Type B pancreatic cell (in vitro differentiated cells): ENCODE measurements at places on chromosomes 4 and X.

- no peaks in the 10 kb centered on the region for H3K36me3 ChIP-seq
- H3K4me1 ChIP-seq, result peaks cover 12% of the 10 kb centered on the region
- no peak for DNase-seq
- H3K27ac ChIP-seq, result peak overlapping the region; percentile 80
- no peaks in the 10 kb centered on the region for H3K27me3 ChIP-seq
- no peak overlapping the region for H3K4me3 ChIP-seq
Observed at GRCh38 chr4:25310066-25310802, 2.3 kb upstream of the ZCCHC4 start.

DNA sequence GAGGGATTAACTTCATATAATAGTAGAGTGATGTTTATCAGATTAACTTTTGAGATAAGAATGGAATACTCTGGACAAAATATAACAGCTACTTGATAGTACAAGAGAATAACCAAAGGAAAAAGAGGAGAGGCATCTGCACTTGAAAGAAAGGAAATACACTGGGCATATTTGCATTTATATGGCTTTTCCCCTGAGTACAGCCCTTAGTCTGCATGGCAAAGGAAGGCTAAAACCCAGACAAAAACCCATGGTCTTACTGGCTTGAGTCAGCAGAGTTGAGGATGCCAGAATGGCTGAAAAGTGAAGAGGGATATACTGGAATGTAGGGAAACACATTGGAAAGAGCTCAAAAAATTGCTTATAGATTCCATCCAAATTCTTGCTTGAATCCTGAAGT lies 101.6 kb downstream of the COL4A5 start:
- H3K27ac ChIP-seq, result no peak overlapping the region
- no peaks in the 10 kb centered on the region for H3K4me1 ChIP-seq
- H3K27me3 ChIP-seq, result no peaks in the 10 kb centered on the region
- no peak for DNase-seq
- peaks cover 37% of the 10 kb centered on the region for H3K36me3 ChIP-seq
- no peak overlapping the region for H3K4me3 ChIP-seq

GRCh38 chrX:39019056-39019455 lies 217.8 kb downstream of the MID1IP1 start:
- H3K27ac ChIP-seq, result no peak overlapping the region
- no peak overlapping the region for H3K4me3 ChIP-seq
- H3K36me3 ChIP-seq, result no peaks in the 10 kb centered on the region
- no peaks in the 10 kb centered on the region for H3K27me3 ChIP-seq
- DNase-seq, result no peak

DNA sequence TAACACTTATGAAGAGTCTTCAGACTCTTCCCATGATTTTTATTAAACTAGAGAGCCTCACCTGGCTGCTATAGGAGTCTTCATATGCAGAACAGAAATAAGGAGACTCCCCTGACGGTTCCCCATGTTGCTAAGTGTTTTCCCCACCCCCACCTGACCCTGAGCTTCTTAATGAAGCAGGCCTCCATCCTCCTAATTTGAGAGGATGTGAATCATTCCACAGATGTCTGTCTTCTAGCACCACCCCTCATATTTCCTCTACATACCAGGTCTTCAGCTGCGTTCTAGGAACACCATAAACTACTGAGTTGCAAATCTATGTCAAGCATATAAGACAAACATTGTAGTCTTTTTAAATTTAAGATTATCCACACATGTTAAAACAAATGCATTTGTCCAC lies 36.9 kb downstream of the RP2 start:
- H3K27ac ChIP-seq, result no peak overlapping the region
- no peak overlapping the region for H3K4me3 ChIP-seq
- no peaks in the 10 kb centered on the region for H3K4me1 ChIP-seq
- no peaks in the 10 kb centered on the region for H3K36me3 ChIP-seq

DNA sequence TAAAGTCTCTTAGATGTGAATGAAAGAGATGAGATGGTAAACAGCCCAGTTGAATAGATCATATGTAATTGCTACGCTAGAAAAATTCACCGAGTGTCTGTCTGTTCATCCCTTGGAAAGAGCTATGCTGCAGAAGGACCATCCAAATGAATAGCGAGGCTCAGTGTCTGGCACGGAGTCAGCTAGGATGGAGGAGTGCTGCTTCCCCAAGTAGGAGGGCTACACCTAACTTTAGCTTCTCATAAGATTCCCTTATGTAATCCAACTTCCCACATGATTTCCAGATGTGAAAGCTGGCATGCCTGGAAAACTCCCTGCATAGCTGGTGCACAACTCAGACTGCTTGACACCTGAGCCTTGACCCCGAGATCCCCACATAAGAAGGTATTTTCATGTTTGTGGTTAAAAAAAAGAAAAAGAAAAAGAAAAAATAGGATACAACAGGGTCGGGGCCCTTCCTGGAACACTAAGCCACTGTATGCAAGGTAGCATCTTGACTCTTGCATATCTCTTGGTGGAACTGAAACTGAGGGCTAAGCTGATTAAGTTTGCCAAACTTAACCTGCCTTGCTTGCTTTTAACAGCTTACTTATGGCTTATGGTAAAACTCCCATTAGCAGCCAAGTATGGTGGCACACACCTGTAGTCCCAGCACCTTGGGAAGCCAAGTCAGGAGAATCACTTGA lies 82.3 kb downstream of the FREM3 start:
- H3K27me3 ChIP-seq, result no peaks in the 10 kb centered on the region
- H3K4me1 ChIP-seq, result no peaks in the 10 kb centered on the region
- no peak overlapping the region for H3K27ac ChIP-seq

- DNase-seq, result no peak
- no peaks in the 10 kb centered on the region for H3K4me1 ChIP-seq
- peaks cover 3% of the 10 kb centered on the region for H3K27me3 ChIP-seq
- H3K4me3 ChIP-seq, result no peak overlapping the region
- no peaks in the 10 kb centered on the region for H3K36me3 ChIP-seq
Observed at GRCh38 chr4:55241461-55241860, 104.6 kb upstream of the SRD5A3 start.

DNA sequence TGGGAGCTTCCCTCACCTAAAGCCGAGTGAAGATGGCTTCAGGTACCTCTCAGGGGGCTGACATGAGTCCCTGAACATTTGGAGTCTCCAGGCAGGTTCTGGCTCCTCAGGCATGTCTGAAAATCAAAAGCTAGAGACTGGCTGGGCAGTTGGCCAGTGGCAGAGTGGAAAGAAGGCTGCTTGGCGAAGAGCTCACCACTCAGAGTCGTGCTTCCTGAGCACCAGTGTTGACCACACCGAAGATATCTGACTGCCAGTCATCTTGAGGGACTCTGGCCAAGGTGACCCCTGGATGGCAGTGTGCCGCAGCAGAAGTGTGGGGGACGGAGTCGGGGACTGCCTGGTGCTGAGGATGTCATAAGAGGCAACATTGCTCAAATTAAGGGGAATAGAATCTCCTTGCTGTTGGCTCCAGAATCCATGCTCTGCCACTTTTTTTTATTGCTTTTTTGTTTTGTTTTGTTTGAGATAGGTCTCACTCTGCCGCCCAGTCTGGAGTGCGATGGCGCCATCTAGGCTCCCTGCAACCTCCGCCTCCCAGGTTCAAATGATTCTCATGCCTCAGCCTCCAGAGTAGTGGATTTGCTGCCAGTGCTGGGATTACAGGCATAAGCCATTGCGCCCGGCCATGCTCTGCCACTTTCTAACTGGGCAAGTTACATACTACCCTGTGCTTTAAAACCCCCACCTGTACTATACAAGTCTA lies 172.5 kb upstream of the GATB start:
- H3K4me3 ChIP-seq, result no peak overlapping the region
- no peak for DNase-seq
- peaks cover 8% of the 10 kb centered on the region for H3K27me3 ChIP-seq
- no peak overlapping the region for H3K27ac ChIP-seq

- H3K4me1 ChIP-seq, result peaks cover 29% of the 10 kb centered on the region
- DNase-seq, result no peak
- H3K36me3 ChIP-seq, result no peaks in the 10 kb centered on the region
- no peak overlapping the region for H3K4me3 ChIP-seq
- H3K27ac ChIP-seq, result no peak overlapping the region
Observed at GRCh38 chr4:169039251-169039954, 29.3 kb upstream of the CBR4 start.

GRCh38 chr4:75745161-75745560 lies 20.8 kb downstream of the USO1 start:
- H3K4me3 ChIP-seq, result no peak overlapping the region
- no peaks in the 10 kb centered on the region for H3K27me3 ChIP-seq

DNA sequence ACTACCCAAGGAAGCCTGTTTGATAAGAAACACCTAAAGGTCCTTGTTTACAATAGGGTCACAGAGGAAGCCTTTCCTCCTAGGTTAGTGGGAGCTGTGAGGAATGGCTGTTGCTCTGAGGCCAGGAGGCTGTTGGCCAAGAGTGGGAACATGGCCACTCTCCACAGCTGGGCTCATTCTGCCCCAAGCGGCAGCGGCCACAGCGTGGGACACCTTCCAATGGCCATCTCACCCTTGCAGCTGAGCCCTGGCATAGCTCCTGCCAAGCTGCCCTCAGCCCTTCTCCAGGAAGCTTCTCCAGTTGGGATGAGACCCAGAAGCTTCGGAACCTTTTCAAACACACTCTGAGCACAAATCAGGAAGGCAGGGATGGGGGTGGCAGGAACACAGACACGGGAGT lies 111.8 kb upstream of the MAP3K15 start:
- peaks cover 4% of the 10 kb centered on the region for H3K4me1 ChIP-seq
- no peak for DNase-seq
- H3K27me3 ChIP-seq, result no peaks in the 10 kb centered on the region
- H3K27ac ChIP-seq, result no peak overlapping the region
- H3K36me3 ChIP-seq, result no peaks in the 10 kb centered on the region

DNA sequence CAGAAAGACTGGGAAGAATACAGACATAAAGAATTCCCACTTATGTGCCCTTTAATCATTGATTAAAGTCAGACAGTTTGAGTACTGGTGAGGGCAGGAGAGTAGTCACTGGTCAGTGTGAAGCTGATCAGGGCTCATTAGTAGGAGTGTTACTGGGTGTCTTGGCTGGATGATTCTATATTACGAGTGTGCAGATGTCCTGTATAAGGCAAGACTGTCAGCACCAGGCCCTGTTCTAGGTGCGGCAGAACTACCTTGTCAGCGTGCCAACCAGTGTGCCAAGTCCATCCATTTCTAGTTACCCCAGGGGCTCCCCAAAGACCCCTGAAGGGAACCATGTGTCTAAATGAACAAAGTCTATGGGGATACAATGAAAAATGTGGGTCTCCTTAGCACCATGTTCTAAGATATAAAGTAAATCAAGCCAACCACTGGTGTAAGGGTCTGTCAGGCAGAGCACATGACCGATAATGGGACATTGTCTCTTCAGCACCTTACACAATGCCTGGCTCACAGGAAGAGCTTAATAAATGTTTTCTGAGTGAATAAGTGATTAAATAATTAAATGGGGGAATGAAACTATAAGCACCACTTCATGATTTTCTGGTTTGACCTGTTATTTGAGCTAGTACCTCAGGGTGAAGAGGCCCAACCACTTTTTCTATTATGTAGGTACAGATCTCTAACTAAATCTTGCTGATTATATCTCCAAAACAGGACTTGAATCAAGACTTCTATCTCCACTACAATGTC lies 205.0 kb downstream of the CAMK2D start:
- no peaks in the 10 kb centered on the region for H3K27me3 ChIP-seq
- peaks cover 9% of the 10 kb centered on the region for H3K36me3 ChIP-seq
- peaks cover 19% of the 10 kb centered on the region for H3K4me1 ChIP-seq
- DNase-seq, result no peak
- H3K27ac ChIP-seq, result peak overlapping the region; percentile 30

DNA sequence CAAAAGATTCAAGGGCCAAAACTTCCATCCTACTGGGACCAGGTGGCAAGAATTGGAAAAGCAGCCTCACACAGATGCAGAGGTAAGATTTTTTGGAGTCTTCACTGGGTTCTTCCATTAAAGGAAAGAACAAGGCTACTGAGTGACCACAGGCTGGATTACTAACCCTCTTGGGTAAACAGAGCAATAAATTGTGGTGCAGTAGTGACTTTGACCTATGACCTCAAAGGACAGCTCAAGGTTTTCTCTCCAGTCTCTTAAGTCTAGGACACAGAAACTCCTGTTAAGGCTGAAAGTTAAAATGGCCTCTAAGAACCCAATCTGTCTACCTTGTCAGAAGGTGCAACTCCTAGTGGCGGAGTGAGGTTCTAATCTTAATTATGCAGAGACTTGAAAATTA lies 464.9 kb downstream of the SMARCA1 start:
- DNase-seq, result no peak
- no peak overlapping the region for H3K4me3 ChIP-seq
- H3K4me1 ChIP-seq, result peaks cover 4% of the 10 kb centered on the region
- H3K36me3 ChIP-seq, result no peaks in the 10 kb centered on the region
- H3K27me3 ChIP-seq, result no peaks in the 10 kb centered on the region
- no peak overlapping the region for H3K27ac ChIP-seq

DNA sequence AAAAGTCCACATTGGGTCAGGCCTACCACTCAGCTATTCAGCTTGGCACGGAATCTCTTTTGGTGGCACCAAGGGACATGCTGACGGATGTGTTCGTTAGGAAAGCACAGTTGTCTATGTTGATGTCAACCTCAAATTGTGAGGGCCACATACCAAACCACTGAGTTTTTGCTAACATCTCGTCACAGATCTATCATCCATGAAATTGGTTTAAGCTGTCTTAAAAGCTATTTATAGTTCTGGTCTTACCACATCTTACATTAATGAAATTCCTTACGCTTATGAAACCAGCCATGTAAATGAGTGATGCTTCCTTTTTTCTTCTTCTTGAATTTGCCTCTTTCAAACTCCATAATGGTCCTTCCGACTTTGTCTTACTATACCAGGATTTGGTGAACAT lies 101.5 kb downstream of the MGST2 start:
- H3K27me3 ChIP-seq, result no peaks in the 10 kb centered on the region
- peaks cover 27% of the 10 kb centered on the region for H3K4me1 ChIP-seq
- no peak for DNase-seq

DNA sequence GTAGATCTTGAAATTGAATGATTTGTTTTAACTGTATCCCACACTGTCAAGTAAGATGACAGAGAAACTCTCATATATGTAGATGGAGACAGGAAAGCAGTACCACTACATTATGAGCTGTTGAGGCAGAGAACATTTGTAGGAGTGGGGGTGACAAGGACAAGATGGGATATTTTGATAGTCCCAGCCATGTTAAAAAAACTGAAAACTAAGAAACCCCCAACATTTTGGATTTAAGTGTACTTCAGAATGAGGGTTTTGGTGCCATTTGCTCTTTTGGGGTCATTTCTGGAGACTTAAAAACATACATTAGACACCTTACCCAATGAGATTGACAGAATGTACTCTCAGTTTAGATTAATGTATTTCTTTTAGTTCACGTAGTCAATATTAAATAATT lies 149.9 kb upstream of the SLC4A4 start:
- H3K4me3 ChIP-seq, result peak overlapping the region; percentile 89
- peaks cover 16% of the 10 kb centered on the region for H3K4me1 ChIP-seq
- H3K27me3 ChIP-seq, result peaks cover 50% of the 10 kb centered on the region
- H3K36me3 ChIP-seq, result peaks cover 4% of the 10 kb centered on the region

- H3K36me3 ChIP-seq, result no peaks in the 10 kb centered on the region
- H3K4me1 ChIP-seq, result peaks cover 10% of the 10 kb centered on the region
- H3K27me3 ChIP-seq, result no peaks in the 10 kb centered on the region
- H3K4me3 ChIP-seq, result no peak overlapping the region
Observed at GRCh38 chr4:79446145-79446544, 38.1 kb upstream of the GK2 start.

GRCh38 chr4:25970691-25971432 lies 56.8 kb downstream of the SMIM20 start:
- H3K36me3 ChIP-seq, result no peaks in the 10 kb centered on the region
- no peak overlapping the region for H3K27ac ChIP-seq
- DNase-seq, result no peak
- peaks cover 24% of the 10 kb centered on the region for H3K4me1 ChIP-seq
- no peaks in the 10 kb centered on the region for H3K27me3 ChIP-seq
- H3K4me3 ChIP-seq, result no peak overlapping the region
